ENCODE measurements at places on chromosomes 5 and 9. TPM values are rescaled to one million over a fixed set of nuclear protein-coding genes. Genes with fewer than 3 reads are reported as not detected.

Gene SLC36A2
- polyA plus RNA-seq = not detected

Gene AQP3
- 29.9 TPM for polyA plus RNA-seq

Gene DIRAS2
- not detected for polyA plus RNA-seq

Gene GABRA1
- polyA plus RNA-seq = not detected

DNA sequence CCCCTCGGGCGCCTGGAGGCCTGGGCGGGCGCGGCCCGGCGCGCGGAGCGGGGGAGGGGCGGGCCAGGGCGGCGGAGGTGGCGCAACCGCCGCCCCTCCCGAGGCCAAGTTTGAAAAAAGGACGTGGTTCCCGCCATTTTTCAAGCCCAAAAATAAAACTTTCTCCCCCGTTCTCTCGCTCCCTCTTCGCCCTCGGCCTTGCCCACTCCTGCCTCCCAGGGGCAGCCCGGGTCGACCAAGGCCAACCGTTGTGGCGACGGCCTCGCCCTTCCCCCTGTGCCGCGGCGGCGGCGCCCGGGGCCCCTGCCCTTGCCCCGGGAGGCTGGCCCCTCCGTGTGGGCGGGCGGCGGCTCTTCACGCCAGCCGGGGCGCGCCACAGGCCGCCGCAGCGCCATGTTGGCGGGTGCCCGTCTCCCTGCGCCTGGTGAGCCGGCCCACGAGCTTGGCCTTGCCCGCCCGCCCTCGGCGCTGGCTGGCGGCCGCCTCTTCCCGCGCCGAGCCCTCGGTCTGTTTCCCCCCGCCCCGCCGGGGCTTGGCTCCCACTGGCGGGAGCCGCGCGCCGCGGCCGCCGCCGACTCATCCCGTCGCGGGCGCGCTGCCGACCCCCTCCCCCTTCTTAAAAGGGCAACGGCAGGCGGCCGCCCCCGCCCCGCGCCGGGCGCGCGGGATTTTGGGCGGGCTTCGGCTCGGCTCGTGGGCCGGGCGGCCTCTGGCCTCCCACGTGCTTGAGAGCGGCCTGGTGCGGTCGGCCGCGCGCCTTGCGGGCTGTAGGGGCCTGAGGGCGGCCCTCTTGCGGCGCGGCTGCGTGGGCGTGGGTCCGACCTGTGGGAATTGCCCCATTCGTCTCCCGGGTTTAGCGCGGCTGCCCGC, 1.3 kb downstream of the ANP32B start:
- peak; percentile 90 for DNase-seq

- no peak for DNase-seq
These were observed 78.1 kb upstream of the MAMDC2 start for GRCh38 chr9:69965416-69966145.

- DNase-seq = no peak
These were observed 118.7 kb upstream of the PUM3 start for GRCh38 chr9:2962471-2963172.

DNA sequence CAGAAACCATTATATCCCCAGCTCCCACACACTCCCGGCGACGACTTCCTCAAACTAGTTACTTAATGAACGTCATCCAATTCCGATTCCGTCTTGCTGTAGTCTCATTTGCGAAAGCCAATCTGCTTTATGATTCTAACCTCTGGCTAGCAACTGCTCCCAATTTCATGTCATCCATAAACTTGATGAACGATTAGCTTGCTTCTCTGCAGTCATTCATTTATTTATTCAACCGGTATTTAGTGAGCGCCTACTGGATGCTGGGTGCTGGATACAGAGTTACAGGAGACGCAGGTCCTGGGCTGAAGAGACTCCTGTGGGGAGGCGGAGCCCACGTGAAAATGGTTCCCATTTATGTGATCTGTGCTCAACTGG, 46.2 kb downstream of the TSPAN17 start:
- DNase-seq = no peak

- DNase-seq = no peak
These were observed 70.2 kb upstream of the COL5A1 start for GRCh38 chr9:134571326-134571931.

- DNase-seq = no peak
These were observed 99.7 kb downstream of the NPR3 start for GRCh38 chr5:32810804-32811203.

GRCh38 chr9:132201780-132202703, 40.2 kb downstream of the NTNG2 start:
- peak; percentile 36 for DNase-seq

All from K562 (cell line).